ENCODE measurements at places on chromosomes 5 and 9. TPM values are rescaled to one million over a fixed set of nuclear protein-coding genes. Genes with fewer than 3 reads are reported as not detected.

DNA sequence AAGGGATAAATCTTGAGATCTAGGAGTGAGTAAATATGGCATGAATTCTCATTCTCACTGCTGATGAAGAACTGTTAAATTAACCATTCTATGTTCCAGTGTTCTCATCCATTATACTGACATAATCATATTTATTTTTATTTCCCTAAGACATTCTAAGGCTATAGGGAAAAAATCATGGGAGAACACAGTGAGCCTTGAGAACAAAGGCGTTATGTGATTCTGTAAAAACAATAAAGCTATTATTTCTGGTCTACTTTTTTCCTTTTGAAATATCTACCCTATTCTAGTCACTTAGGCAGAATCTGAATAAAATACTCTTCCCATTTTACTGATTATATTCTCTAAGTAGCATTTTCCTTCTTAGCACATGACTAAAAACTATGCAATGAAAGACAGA, 155.7 kb upstream of the ADAMTS16 start:
- no peak for DNase-seq

- DNase-seq = no peak
Measured at GRCh38 chr9:108345826-108346225, 510.0 kb downstream of the ACTL7B start.

- DNase-seq = no peak
Measured at GRCh38 chr5:169628892-169629291, 8.2 kb upstream of the DOCK2 start.

DNA sequence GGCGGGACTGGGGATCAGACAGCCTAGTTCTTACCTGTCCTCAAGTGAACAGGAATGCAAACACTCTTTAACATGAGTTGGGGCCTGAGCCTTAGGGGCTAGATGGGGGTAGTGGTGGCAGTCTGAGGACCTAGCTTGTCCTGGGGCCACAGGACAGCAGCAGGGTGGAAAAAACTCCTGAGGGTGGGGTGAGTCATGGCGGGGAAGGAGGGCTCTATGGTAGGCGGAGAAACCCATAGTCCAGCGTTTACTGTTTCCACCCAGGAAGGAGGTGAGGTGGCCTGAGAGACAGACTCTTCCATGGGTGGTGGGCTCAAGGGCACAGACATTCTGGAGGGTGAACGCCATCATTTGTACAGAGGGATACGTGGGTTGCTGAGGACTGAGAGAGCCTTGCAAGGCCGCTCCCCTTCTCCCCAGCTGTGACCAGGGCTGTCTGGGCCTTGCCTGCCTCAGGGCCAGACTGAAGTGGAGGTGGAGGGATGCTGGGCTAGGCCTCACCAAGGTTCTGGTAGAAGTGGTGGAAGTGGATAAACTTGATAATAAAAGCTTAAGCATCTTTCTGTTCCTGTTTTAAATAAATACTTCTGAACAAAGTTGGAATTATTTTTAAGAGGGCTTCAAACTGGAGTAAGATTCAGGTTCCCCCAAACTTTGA, 1.1 kb upstream of the TSPAN17 start:
- DNase-seq = no peak

DNA sequence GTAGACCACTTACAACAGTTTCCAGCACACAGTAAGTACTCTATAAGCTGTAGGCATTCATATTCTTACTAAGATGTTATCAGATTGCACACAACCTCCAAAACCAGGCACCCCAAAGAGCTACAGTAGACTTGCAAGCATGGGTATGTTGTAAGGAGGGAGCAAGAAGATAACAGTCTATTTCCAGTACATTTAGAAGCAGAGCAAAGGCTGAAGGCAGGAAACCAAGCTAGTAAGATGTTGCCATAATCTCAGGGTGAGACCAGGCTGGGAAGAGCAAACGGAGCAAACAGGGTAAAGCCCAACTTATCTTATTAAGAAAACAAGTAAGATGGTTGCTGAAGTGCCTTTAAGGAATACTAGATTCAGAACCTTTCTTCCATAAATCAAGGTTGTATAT, 161.1 kb downstream of the GLIS3 start:
- no peak for DNase-seq

Gene QRFP
- total RNA-seq = not detected

Gene CER1
- not detected for total RNA-seq

Gene MEIKIN
- 0.53 TPM for total RNA-seq

DNA sequence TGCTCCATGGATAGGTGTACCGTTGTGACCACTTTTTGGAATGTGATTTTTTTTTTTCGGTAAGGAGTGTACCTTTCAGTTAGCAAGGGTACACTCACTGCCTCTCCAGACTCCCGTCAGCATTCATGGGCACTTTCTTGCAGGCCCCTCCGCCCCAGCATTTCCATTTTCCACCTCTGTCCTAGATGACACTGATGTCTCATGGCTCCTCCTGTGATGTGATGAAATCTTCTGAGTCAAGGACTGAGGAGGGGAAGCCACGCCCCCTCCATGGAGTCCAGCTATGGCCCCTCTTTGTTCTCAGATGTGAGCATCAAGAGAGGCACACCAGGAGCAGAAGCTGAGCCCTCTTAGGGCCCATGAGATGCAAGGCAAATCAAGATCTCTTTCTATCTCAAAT, 61.8 kb downstream of the CTSL start:
- DNase-seq = no peak

- DNase-seq = peak; percentile 40
Measured at GRCh38 chr5:157603333-157604190, 28.0 kb upstream of the ADAM19 start.

DNA sequence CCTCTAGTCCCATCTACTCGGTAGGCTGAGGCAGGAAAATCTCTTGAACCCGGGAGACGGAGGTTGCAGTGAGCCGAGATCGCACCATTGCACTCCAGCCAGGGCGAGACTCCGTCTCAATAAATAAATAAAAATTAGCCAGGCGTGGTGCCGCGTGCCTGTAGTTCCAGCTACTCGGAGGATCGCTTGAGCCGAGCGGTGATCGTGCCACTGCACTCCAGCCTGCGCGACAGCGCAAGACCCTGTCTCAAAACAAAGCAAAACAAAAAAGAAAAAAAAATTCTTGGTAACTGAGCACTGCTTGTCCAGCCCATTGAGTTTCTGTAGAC, 710 bp upstream of the WDR55 start:
- no peak for DNase-seq

GRCh38 chr5:54844266-54844665, 141.1 kb downstream of the ESM1 start:
- DNase-seq = no peak

DNA sequence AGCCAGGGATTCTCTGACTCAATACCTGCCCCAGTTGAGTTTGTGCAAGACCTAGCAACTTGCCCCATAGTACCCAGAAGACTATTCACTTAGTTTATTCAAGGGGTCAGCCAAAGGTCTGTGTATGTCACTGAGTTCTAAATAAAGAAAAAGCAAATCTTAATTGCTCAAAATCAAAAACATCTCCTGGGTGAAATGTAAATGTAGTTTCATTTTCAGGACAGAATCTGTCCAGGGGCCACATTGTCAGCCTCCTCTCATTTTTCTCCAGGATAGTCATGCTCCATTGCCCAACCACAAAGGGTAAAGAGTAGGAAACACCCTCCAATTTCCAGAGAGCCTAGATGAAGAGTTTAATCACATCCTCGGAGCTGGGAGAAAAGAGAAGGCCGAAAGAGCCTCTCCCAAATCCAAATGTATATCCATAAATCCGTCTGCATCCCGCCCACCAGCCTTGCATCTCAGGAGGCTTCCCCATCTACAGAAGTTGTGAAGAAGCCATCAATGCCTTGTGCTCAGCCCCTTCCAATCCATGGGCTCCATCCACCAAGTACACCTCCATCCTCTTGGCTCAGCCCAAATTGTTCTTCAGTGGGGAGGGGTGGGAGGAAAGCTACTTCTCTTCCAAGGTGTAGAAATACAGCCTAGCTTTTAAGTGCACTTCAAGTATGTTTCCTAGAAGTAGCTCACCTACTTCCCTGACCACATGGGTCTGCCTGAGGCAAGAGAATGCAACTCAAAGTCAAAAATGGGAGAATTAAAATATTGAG, 26.9 kb downstream of the ADAM19 start:
- DNase-seq = no peak

DNA sequence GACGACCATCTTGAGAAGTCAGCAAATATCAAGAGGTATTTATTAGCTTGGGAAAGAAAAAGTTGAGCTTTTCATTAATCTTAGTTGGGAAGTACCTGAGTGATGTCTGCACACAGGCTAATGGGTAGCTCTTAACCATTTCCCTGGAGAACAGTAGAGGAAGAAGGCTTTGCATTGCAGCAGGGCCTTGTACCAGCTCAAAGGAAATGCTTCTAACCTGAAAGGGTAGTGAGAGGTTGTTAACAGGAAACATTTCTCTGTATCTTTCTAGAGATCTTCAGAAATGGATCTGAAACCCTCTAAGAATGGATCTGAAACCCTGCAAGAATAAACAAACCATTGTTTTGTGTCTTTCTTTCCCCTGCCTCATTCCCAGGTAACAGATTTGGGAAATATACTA, 393.3 kb downstream of the PLK2 start:
- no peak for DNase-seq

DNA sequence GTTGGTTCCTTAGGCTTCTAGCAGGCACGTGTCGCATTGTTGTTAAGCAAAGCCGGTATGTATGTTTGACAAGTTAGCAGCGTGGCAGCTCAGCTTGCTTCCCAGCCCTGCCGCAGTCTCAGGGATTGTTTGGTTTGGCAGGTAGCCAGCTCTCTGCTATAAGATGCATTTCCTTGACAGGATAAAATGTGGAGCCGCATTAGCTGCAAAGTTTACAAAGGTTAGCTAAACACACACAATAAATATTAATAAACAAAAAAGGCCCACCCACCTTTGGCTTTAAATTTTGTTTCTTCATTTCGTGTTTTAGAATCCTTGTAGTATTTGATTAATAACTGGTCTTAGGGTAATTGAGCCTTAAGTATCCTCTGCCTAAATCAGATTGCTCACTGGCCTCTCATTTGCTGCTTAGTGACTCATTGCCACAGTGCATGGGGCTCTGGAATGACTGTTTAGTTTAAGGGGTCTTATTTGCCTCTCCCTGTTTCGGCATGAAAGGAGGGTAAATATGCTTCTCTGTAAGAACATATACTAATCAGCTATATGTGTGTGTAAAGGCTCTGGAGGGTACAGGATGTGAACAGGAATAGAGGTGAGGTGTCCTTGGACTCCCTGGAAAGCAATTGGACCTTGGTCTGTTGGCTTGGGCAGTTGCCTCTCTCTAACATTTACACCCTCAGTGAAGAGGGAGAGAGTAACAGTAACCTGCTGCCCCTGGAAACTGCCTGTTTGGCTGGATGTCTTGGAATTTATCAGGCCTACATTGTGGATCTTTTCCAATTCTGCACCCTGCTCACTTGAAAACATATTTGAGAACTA, 122.0 kb downstream of the GDNF start:
- no peak for DNase-seq

Gene SIT1
- 37.7 TPM for total RNA-seq

DNA sequence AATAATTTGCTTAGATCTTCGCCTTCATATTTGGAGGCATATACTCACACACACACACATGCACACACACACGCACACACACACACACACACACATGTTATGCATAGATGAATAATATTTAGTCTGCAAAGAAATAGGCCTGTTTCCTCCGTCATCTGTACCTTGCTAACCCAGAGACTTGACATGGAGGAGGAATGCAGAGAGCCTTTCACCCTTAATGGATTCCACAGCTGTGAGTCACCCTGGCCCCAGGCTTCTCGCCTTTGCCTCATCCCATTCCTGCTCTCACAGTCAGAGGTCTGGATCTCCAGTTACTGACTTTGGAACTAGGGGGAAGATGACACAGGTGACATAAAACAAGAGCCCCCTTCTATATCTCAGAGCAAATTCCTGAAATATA, 29.7 kb downstream of the ZNF462 start:
- DNase-seq = no peak

DNA sequence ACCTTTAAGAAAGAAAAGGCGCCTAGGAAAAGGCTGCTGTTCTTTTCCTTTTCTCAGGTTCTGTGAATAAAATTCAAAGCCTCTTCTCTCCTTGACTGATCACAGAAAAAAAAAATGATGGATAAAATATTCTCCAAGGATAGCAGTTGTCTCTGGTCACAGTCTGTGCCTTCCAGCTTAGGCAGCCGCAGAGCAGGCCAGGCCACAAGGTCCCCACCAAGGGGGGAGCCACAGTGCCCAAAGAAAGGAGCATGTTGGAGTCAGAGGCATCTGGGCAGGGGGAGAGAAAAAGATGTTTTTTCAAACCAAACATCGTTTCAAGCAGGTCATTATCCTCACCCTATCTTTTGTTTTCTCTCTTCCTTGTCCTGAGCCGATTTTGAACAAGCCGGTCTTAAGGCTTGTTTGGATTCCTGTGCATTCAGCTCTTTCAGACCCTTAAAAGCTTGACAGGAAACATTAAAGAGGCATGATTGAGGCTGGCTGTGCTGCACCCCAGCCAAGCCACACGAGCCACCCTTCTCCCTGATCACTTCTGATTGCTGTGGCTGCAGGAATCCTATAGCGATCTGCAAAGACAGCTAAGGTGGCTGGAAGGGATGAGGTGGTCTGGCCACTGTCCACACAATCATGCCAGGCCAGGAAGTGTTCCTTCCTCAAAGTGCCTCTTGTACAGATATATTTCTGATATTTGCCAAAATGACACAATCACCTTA, 284.6 kb upstream of the TLE4 start:
- no peak for DNase-seq

DNA sequence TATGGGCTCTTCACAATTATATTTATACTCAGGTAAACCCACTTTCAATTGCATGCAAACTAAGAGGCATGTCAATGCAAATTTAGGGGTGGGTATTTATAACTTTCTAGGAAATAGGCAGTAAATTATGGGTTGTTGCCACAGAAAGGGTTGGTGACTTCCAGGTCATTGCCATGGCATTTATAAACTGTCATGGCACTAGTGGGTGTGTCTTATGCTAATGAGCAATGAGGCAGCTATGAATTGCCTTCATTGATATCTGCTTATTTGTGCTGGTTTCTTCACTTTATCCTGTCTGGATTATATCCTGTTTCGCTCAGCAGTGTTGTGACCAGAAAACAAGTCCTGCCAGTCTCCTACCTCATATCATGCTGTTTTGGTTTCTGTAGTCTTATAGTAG, 597.3 kb upstream of the DAB2 start:
- DNase-seq = no peak

Gene ZNF169
- 20.9 TPM for total RNA-seq

- DNase-seq = no peak
Measured at GRCh38 chr9:107007402-107007801, 144.4 kb downstream of the ZNF462 start.

Gene GLIPR2
- total RNA-seq = 25.9 TPM

- no peak for DNase-seq
Measured at GRCh38 chr9:91433180-91433579, 9.5 kb upstream of the NFIL3 start.

GRCh38 chr5:83494666-83495065, 23.1 kb downstream of the VCAN start:
- no peak for DNase-seq

DNA sequence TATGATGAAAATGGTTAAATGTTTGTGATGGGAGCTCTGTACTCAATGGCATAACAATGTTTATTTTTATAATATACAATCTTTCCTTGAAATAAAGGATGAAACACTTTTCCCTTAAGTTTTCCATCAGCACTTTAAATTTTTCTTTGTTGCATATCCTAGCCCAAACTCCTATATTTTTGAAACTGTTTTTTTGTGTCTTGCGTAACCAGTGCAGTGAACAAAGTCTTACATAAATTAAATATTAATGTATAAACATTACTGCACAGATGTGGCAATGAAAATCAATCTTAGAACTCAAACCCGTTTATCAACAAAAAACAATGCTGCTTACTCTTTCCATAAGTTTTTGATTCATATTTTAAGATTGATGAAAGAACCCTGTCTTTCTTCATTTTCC, 34.1 kb upstream of the IL31RA start:
- DNase-seq = no peak
